ENCODE measurements at places on chromosomes 12 and 14. TPM values are rescaled to one million over a fixed set of nuclear protein-coding genes. Genes with fewer than 3 reads are reported as not detected.
A peak's percentile ranks its signal among the peaks of the same experiment; 100 is the strongest.

DNA sequence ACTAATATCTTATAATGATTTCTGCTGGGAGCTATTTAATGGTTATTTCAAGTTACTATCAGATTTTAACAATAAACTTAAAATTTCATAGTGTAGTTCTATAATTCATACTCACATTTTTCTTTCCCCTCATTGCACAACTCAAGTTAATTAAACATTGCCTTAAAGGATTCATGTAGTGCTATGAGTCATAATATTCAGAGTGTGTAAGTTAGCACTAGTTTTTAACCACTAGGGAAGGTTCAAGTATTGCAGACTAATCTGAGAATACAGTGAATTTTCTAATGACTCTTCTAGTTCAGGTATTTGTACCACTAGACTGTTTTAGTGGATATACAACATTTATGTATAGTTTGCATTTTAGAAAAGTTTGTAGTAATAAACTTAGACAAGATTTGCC is 49.9 kb downstream of the FOXA1 start:
- no peak overlapping the region for H3K27ac ChIP-seq
- H3K27me3 ChIP-seq: no peaks in the 10 kb centered on the region
- no peak overlapping the region for H3K4me3 ChIP-seq
- no peak for DNase-seq

- no peak overlapping the region for H3K4me3 ChIP-seq
- no peak for DNase-seq
- no peaks in the 10 kb centered on the region for H3K36me3 ChIP-seq
- H3K27ac ChIP-seq: no peak overlapping the region
- H3K27me3 ChIP-seq: no peaks in the 10 kb centered on the region
- no peaks in the 10 kb centered on the region for H3K4me1 ChIP-seq
Measured at GRCh38 chr14:89427426-89428172, 10.6 kb upstream of the FOXN3 start.

DNA sequence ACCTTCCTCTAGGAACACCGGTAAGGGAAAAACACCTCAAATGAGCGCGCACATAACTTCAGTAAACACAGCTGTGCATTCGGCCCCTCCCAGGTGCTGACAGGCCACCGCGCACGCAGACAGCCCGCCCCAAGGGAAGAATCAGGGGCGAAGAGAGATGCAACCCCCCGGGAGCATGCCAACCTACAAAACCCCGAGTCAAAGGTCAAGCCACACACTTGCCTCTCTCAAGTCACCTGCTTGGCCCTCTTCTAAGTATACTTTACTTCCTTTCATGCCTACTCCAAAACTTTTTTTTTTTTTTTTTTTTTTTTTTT is 2.3 kb upstream of the CYP46A1 start:
- H3K4me3 ChIP-seq: no peak overlapping the region
- H3K27ac ChIP-seq: no peak overlapping the region
- no peaks in the 10 kb centered on the region for H3K27me3 ChIP-seq
- H3K4me1 ChIP-seq: no peaks in the 10 kb centered on the region

- H3K27me3 ChIP-seq: no peaks in the 10 kb centered on the region
- H3K27ac ChIP-seq: no peak overlapping the region
- H3K4me1 ChIP-seq: no peaks in the 10 kb centered on the region
Measured at GRCh38 chr12:94969424-94969823, 34.1 kb downstream of the NDUFA12 start.

The MANSC1 gene
- 10.0 TPM for total RNA-seq

DNA sequence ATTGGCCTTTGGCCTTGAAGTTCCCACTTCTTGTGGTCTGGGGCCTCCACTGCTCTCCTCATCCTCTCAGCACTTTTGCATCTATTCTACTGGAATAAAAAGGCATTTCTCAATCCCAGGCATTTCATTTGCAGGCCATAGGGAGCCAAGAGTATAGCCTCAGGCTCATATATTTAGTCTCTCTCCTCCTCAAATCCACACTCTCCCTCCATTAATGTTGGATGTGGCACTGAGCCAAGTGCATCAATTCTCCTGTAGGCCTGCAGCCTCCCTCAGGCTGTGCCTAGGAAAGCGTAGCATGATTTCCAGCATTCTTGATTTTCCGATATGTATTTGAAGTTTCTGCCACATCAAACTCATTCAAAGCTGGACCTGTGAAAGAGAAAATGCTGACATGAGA is 211.5 kb upstream of the CPNE8 start:
- H3K4me3 ChIP-seq: no peak overlapping the region
- H3K36me3 ChIP-seq: no peaks in the 10 kb centered on the region
- H3K27me3 ChIP-seq: no peaks in the 10 kb centered on the region

The CLEC9A gene
- not detected for total RNA-seq

GRCh38 chr14:101980700-101981099 is 16.3 kb downstream of the DYNC1H1 start:
- peaks cover 11% of the 10 kb centered on the region for H3K4me1 ChIP-seq
- peak overlapping the region; percentile 35 for H3K27ac ChIP-seq
- no peaks in the 10 kb centered on the region for H3K27me3 ChIP-seq
- peak; percentile 87 for DNase-seq
- H3K4me3 ChIP-seq: no peak overlapping the region

The IFNG-AS1 gene
- total RNA-seq: not detected

- no peaks in the 10 kb centered on the region for H3K4me1 ChIP-seq
- H3K4me3 ChIP-seq: no peak overlapping the region
- H3K36me3 ChIP-seq: no peaks in the 10 kb centered on the region
- no peak for DNase-seq
- no peak overlapping the region for H3K27ac ChIP-seq
Measured at GRCh38 chr12:70443062-70443673, 77.1 kb downstream of the KCNMB4 start.
